ENCODE measurements at places on chromosomes 1 and 21.
A peak's percentile ranks its signal among the peaks of the same experiment; 100 is the strongest.

DNA sequence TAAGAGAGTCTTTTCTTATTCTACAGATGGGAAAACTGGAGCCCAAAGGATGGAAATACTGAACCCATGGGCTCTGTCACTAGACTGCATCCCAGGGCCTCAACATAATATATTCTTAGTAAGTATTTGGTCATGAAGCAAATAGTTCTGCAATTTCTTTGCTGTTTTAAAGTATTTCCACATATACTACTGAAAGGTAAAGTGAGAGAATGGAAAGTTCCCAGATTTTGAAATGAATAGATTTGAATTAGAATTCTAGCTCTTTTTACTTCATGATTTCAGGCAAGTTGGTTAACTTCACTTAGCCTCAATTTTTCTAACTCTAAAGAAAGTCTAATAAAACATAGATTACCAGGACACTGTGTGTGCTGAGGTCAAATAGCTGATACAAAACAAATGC, 95.6 kb upstream of the FGGY start:
- DNase-seq: no peak

GRCh38 chr1:155761736-155762405, 73.0 kb downstream of the DAP3 start:
- no peak for DNase-seq

DNA sequence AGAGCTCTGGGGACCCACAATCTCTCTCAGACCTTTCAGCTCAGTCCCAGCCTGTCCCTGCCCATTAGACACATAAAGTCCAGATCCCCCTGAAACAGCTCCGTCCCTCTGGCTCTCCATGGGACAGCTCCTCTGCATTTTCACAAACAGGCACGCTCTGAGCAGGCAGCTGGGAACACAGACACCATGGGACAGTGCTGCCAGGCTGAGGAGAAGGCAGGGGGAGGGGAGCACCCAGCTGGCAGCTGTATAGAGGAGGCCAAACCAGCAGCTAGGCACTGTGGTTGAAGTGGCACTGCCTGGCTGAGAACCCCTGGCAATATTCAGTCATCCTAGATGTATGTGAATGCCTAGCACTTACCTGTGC, 2.0 kb downstream of the TMEM63A start:
- DNase-seq: no peak

DNA sequence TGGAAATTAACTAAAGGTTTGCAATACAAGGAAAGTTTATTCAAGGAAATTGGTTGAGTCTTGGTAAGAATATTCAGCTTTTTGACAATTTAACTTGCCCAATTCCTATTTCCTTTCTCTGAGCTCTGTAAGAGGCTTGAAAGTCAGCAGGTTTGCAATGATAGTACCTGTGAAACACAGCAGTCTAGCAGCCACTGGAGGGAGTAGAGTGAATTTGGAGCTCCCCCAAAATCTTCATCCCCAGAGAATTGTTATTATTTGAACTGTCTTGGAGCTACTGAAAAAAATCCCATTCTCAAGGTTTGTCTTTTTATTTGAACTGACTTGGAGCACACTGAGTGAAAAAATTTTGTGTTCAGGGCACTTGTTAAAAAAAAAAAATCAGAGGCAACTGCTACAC, 654.2 kb upstream of the PKN2 start:
- no peak for DNase-seq

DNA sequence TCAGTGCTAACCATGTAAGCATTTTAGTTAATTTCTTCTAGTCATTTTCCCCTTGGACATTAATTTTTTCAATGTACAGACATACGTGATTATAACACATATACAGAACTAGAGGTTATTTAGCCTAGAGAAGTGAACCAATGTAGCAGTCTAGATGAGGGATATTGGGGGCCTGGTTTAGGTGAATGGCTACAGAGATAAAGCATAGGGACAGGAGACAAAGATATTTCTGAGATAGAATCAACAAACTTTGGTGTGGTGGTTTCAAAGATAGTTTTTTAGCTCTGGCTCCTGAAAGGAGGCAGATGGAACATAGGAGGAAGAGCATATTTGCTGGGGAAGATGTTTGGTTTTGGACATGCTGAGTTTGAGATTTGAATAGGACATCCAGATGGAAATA, 23.0 kb downstream of the RLF start:
- DNase-seq: no peak

GRCh38 chr1:171625225-171625624, 3.2 kb downstream of the MYOCOS start:
- no peak for DNase-seq

GRCh38 chr21:46411236-46411635, 47.5 kb upstream of the DIP2A start:
- DNase-seq: no peak

- DNase-seq: no peak
Observed at GRCh38 chr21:35406635-35407034, 357.5 kb upstream of the RUNX1 start.

GRCh38 chr1:84122780-84123382, 21.2 kb upstream of the PRKACB start:
- peak; percentile 14 for DNase-seq

DNA sequence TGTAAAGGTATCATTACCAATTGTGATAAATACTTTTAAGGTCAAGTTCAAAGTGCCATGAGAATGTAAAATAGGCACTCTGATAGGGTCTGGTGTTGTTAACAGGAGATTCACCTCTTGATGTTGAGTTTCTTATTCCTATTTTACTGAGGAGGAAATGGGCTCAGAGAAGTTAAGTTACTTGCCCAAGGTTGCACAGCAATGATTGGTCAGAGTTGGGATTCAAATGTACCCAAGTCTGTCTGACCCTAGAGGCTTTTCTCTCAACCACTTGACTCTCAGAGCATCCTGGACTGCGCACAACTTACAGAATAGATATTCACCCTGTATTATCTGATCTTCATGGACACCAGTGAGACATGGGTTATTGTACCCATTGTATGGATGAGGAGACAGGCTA, 33.9 kb downstream of the SOX13 start:
- DNase-seq: no peak
